ENCODE measurements at places on chromosomes 1 and 21.

- peak; percentile 52 for DNase-seq
These were observed 8.9 kb upstream of the CD46 start for GRCh38 chr1:207742850-207743555.

DNA sequence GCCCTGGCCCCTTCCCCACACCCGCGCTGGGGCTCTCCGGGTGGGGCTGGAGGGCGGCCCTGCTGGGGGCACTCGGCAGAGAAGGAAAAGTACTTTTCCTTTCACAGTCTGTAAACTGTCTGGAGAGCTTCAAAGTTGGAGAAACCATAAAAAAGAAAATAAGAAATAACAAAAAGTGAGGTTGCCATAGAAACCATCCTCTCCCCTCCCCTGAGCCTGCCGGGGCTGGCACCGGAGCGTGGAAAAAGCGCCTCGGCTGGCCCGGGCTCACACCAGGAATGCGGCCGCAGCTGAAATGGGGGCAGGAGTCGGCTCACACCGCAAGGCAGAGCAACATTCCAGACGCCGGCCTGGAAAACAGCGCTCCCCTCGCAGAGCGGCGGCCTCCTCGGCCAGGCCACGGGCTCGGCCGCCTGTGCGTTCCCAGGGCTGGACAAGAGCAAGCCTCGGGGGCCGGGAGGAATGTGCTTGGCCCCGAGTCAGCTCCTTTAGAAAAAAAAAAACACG lies 69.2 kb downstream of the MORN1 start:
- DNase-seq = no peak

DNA sequence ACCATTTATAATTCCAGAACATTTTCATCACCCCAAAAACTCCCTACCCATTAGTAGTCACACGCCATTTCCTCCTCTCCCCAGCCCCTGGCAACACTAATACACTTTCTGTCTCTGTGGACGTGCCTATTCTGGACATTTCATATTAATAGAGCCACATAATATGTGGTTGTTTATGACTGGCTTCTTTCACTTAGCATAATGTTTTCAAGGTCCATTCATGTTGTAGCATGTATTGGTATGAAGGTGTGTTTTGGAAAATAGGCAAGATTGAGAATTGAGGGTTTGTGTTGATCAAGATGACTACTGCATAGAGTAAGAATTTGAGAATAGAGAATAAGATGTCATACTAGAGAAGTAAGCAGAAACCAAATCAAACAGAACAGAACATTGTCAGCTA lies 67.5 kb downstream of the ZFYVE9 start:
- DNase-seq = peak; percentile 24

DNA sequence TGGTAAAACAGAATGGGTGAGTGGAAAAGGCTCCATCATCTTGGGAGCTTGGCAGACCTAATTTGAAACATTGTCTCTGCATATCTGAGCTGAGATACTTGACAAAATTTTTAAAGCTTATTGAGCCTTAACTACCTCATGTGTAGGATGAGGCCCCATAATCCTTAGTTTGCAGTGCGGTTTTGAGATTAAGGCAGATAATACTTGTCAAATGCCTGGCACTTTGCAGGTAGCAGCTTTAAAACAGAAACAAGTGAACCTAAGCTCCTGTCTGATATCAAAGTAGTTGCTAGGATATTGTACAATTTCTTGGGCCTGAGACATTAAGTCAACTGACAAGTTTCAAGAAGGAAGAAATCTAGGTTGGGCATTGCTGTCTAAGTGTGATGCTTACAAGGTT lies 65.3 kb downstream of the TBX19 start:
- DNase-seq = no peak

- peak; percentile 79 for DNase-seq
These were observed 296 bp upstream of the RNPEP start for GRCh38 chr1:201982082-201982622.

DNA sequence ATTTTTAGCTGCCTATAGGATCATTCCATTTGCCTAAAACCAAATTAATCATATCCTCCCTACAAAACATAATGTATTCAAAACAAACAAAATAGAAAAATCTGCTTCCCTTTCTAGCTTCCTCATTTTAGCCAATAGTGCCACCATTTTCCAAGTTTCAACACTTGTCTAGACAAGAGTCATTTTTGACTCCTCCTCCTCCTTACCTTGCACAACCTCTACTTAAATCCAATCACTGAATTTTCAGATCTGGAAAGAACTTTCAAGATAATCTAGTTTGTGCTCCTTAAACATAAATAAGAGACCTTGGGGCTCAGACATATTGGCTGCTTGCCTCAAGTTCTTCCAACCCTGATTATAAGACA lies 7.4 kb downstream of the STX6 start:
- peak; percentile 93 for DNase-seq

GRCh38 chr1:237119091-237119490 lies 77.1 kb downstream of the RYR2 start:
- DNase-seq = no peak

DNA sequence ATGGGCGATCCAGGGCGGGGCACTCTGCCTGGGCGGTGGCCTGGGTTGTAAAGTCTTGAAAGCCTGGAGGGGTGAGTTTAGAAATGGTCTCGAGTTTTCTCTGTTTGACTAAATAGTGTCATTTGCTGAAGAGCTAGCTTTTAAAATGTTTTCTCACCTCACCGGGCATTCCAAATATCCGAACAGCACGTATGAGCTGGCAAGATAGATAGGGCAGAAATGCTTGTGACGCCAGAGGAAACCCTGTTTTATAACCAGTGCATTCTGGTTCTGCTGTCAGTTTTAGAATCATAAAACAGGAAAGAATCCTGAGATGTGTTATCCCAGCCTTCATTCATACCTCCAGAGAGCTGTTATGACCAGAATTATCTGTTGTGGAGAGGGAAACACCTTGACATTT lies 725 bp downstream of the RTCA start:
- no peak for DNase-seq

DNA sequence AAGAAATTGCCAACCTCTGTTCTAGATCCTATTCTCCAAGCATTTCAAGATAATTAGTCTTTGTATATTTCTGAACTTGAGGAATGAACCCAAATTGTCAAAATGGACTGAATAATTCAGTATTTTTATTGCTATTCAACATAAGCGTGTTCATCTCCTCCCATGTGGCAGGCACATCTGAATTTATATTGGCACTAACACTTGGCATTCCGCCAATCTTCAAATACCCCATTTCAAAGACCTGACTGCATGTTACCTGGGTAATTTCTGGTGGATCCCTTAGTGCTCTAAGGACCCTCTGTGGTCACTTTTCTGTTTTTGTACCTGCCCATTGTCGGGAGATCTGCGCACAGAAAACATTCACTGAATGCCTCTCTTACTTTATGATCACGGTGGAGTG lies 66.6 kb downstream of the BACE2 start:
- DNase-seq = no peak

DNA sequence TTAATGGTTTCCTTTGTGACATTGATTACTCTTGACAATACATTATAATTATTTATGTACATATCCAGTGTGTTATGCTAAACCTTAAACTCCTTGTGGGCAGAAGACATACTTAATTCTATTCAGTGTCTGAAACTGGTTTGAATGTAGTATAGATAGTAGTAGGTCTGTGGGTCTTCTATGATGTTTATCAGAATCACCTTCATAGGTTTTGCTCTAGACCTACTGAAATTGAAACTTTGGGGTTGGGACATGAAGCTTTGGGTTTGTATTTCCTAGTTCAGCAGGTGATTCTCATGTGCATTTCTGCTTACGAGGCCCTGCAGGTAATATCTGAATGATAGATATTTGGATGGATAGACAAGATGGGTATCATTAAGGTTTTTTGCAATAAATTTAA lies 48.6 kb downstream of the MIGA1 start:
- no peak for DNase-seq

DNA sequence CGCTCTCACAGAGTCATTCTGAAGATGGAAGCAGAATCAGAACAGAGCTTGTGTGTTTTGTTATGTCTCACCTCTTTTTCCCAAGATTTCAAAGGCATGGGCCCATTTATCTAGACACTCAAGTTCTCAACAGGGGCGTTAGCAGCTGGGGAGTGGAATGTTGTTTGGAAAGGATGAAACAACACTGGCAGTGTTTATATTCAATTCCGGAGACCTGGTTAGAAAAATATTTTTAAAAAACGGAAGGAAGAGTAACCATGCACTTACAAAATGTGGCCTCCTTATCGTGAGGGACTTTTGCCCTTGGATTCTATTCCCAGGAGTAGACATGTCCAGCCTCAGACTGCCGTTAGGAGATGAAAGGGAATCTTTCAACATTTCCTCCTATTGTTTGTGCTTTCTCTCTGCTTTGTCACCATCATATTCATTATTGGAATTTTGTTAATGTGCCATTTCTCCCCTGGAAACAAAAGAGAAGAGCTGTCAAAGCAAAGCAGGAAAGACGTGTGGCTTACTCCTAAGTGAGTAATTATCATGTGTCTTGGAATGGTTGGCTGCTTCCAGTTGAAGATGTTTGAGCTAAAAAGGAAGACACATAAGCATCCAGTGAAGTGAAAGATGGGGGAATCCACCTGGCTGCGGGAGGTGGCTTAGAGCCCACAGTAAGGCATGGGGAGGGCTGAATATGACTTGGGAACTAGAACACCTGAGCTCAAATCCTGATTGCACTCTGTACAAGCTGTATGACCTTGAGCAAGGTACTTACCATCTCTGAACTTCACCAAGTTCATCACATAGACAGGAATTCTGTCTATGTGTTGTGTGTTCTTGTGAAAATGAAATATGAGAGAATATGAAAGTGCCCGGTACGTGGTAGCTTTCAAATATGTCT lies 71.7 kb upstream of the JUN start:
- no peak for DNase-seq

- no peak for DNase-seq
These were observed 22.9 kb downstream of the SUSD4 start for GRCh38 chr1:223341121-223341520.

DNA sequence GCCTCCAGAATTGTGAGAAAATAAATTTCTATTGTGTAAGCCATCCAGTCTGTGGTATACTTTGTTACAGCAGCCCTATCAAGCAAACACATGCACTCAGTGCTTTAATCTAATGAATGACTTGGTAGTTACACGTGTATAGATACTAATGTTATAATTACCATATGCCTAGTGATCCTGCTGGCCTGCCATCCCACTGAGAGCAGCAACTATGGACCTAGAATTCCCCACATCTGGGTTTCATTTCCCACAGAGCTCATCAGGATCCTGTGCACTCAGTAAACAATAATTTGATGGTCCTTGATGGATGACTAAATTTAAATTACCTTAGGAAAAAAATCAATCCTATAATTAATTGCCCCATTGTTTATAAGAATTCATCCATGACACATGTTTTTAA lies 86.5 kb upstream of the RGS1 start:
- DNase-seq = no peak

GRCh38 chr1:148318123-148318903 lies 164.8 kb downstream of the PPIAL4G start:
- peak; percentile 83 for DNase-seq

- DNase-seq = no peak
These were observed 164.3 kb downstream of the DHRS3 start for GRCh38 chr1:12453400-12454343.

DNA sequence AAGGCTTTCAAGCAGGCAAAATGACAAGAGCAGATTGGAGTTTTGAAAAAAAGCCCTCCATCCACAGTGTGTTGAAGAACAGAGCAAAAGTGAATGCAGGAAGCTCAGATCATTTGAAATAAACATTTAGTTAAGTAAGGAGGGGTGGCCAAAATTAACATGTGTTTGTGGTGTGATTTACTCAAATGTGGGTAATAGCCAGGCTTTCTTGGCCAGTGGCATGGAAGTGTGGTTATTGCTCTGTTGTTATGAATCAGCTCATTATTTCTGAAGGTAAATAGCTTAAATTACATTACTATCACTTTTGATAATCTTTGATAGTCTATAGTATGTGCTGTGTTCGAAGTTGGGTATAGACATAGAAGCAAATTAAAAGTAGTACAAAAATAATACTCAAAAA lies 485.9 kb downstream of the LMO4 start:
- DNase-seq = no peak

- DNase-seq = no peak
These were observed 41.2 kb downstream of the SLC27A3 start for GRCh38 chr1:153816283-153816889.

- no peak for DNase-seq
These were observed 384.0 kb downstream of the RRAGC start for GRCh38 chr1:38475624-38476005.

DNA sequence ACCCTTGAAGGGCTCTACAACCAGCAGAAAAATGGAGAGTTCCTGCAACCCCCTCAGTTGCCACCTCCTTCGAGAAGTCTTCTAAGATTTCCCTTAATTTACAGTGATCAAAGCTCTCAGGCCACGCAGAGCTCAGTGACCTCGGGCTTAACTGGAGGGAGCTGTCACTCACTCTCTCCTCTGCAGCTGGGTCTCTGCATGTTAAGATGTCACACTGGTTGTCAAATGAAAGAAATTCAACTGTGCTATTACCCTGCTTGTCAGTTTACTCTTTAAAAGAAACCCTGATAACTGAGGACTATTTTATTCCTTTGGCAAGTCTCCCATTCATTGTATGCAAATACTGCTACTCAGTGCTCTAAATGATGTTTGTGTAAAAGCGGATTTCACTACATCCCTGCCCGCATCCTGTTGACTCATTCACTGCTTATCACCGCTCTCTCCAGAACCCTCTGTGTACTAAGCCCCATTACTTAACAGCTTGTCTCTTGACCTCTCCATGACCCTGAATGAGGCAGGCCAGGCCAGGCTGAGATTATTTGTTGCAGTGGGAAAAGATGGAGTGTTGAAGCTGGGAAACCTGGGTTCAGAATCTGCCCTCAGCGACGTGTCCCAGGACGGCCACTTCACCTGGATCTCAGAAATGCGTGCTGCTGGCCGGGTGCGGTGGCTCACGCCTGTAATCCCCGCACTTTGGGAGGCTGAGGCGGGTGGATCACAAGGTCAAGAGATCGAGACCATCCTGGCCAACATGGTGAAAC lies 13.7 kb downstream of the DHRS3 start:
- DNase-seq = peak; percentile 96

DNA sequence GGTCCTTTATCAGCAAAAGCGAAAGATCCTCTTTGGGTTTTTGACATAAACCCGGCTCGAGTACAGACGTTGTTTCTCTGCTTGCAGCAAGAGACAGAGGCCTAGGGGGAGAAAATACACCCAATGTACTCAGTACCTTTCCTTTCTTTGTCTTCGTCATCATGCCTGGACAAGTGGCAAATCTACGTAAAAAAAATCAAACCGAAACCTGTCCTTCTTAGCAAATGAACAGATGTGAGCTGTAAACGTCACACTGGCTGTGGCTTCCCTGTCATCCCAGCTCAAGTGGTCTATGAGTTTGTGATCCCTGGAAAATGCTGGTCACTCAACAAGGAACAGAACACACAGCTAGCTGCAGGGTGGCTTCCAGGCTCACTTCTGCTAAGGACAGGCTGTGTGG lies 39.9 kb downstream of the STPG1 start:
- DNase-seq = no peak

GRCh38 chr1:27528818-27529703 lies 39.1 kb upstream of the WASF2 start:
- no peak for DNase-seq

- no peak for DNase-seq
These were observed 38.4 kb upstream of the SPAG17 start for GRCh38 chr1:118223426-118223825.

- DNase-seq = no peak
These were observed 38.2 kb downstream of the CRYAA start for GRCh38 chr21:43207043-43207315.

All from suppressor macrophage treated with lipopolysaccharide for 1 hour (primary cell).